ENCODE measurements at places on chromosomes 5 and 9.

GRCh38 chr9:7467186-7467585 is 332.4 kb downstream of the DMAC1 start:
- DNase-seq = no peak

- DNase-seq = no peak
These were observed 347.2 kb downstream of the DMAC1 start for GRCh38 chr9:7452378-7452777.

DNA sequence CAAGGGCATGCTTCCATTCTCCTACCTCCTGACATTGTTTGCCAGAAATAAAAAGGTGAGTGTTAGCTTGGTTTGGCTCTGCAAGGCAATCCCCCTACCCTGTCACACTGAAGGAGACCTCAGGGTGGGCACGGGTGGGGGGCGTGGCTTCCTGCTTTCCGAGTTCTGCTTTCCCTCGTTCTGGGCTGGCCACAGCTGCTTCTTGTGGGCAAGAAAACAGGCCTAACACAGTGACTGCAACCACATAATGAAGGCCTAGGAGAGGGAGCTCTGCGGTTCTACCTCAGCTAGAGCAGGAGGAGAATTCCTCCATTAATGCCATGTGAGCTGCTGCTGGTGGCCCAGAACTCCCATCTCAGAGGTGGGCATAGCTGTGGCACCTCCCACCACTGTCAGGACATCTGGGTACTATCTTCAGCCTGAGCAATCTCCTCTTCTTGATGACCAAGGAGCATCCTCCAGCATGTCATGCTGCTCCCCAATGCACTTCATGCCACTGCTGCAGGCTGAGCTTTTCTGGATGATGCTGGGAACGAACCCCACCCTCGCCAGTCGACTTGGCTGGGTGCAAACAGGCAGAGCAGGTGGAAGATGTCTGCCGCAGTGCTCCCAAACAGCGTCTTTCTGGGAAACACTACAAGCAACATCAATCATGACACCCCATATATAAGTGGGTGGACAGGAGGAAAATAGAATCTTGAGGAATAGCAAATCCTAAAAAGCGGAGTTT is 139.5 kb upstream of the RAPGEF1 start:
- DNase-seq = no peak

GRCh38 chr5:65394087-65394486 is 87.6 kb downstream of the ADAMTS6 start:
- DNase-seq = peak; percentile 20

- no peak for DNase-seq
These were observed 214.4 kb upstream of the RORB start for GRCh38 chr9:74282526-74283253.

- DNase-seq = no peak
These were observed 338.5 kb downstream of the PLK2 start for GRCh38 chr5:58121391-58121790.

- peak; percentile 97 for DNase-seq
These were observed 125.3 kb upstream of the ABCA1 start for GRCh38 chr9:105053209-105053652.

- DNase-seq = no peak
These were observed 11.2 kb downstream of the ITGA1 start for GRCh38 chr5:52798938-52799337.

DNA sequence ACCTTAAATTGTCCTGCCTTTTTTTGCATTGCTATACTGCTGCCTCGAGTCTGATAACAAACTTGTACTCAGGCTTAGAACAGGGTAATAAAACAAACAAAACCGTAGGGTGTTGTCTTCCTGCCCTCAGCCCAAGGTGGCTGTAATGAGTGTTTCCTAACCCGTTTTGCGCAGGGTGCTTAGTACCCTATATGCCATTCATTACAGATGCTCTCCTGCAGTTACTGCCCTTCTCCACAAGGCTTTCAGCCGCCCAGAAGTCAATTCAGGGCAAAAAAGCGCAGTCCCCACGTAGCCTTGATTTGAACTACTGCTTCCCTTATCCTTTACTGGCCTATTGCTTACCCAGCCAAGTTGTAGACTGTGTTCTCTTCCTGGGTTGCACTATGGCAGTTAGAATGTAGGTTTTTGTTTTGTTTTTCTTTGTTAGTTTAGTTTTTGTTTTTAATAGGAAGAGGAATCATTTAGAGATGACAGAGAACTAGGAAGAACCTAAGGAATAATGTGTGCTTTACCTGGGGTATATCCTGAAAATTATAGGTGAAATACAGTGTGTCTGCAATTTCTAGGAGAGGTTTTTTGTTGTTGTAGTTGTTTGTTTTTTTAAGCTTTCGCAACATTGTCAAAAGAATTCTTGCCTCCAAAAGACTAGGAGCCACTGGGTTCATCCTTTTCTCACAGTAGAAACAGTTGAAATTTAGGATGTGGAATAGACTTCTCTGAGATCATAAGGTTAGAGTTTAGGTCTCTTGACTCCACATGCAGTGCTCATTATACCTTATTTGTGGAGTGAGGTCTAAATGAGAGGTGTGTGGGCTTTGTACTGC is 1.3 kb downstream of the HMGXB3 start:
- peak; percentile 64 for DNase-seq

DNA sequence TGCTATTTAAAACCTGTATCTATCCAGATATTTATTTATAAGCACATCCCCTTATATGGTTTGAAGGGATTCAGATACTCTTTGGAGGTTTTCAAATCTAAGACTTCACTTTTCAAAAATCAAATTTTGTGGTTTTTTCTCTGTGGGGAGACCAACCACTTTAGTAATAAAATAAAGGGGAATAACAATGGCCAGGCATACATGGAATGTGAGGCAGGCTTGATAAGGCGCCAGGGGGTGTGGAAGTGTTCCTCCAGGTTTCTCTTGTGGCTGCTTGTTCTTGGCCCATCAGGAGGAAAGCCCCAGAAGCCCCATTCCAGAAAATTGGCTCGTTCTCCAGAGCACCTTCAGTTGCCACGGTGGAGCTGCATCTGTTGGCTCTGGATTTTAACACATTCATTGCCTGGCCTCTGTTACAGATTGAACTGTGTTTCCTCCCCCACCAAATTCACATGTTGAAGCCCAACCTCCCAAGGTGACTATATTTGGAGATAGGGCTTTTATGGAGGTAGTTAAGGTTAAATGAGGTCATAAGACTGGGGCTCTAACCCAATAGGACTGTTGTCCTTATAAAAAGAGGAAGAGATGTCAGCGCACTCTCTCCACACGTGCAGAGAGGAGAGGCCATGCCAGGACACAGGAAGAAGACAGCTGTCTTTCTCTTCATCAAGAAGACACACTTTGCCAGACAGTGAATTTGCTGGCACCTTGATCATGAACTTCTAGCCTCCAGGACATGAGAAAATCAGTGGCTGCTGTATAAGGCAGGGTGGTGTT is 195.9 kb downstream of the TMEM38B start:
- DNase-seq = no peak

- no peak for DNase-seq
These were observed 53.2 kb downstream of the TTC39B start for GRCh38 chr9:15253786-15254185.

- DNase-seq = no peak
These were observed 37.4 kb upstream of the SLC44A1 start for GRCh38 chr9:105206821-105207699.

GRCh38 chr5:150196514-150196913 is 6.7 kb downstream of the SLC6A7 start:
- no peak for DNase-seq

DNA sequence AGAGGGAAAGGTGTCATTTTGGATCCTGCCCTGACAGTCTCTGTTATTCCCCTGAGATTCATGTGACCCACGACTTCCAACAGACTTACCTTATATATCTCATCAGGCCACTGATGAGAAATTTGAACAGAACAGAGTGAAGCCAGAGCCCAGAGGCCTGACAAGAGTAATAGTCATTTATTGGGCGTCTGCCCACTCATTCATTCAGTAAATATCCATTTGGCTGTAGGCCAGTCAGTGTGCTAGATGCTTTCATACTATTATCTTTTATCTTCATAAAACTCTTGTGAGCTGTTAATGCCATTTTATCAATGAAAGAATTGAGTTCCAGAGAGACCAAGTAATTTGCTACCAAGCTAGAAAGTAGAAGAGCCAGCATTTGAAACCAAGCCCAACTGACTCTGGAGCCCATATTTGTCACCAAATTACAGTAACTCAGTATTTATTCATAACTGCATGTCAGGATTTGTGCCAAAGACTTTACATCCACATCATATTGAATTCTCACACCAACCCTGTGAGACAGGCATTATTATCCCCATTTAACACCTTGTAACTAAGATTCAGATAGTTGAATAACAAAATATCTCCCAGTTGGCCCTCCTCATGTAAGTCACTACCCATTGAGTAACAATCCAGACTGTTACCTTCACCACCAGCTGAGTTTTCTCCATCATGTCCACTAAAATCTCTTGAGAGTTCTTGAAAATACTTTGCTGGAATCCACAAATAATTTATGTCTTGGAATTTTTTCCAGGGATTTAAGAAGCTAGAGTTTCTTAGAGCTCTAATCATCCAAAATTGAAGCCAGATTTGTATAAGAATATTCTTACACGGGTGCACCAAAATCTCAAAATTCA is 2.5 kb downstream of the PTPDC1 start:
- no peak for DNase-seq

GRCh38 chr5:149917073-149917676 is 27.4 kb downstream of the PDE6A start:
- no peak for DNase-seq

DNA sequence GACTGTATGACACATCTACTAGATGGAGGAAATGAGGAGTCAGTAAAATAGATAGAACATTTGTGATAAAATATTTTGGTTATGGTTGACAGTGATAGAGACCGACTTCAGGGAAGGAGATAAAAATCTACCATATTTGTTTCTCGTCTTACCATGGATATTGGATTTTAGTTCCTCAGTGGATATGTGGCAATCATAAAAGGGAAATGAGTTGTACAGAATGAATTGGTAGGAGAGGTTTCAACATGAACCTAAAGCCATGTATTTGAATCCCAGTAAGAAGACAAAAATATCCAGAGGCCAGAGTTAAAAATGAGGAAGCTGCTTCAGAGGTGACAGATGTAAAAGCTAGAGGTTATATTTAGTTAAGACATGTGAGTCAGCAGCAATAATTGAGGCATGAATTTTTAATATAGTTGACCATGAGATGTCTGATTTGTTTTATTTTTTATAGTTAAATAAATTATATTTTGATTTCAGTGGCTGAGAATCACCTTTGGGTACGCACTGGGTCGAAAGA is 480.4 kb upstream of the TUSC1 start:
- DNase-seq = no peak

DNA sequence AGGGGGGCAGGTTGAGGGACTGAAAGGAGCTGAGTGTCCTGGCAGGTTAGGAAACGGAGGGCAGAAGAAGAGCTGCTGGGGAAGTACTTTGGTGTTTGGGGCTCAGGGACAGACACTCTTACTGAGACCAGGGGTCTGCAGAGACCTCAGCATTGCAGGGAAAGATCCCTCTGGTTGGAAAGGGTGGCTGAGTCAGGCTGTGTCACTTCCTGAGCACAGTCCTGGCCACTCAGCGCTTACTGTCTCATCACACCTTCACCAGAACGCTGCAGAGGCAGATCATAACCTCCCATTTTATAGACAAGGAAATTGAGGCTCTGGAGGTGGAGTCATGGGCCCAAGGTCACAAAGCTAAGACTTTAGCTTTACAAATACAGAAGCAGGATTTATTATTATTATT is 54.3 kb downstream of the LMX1B start:
- DNase-seq = no peak

DNA sequence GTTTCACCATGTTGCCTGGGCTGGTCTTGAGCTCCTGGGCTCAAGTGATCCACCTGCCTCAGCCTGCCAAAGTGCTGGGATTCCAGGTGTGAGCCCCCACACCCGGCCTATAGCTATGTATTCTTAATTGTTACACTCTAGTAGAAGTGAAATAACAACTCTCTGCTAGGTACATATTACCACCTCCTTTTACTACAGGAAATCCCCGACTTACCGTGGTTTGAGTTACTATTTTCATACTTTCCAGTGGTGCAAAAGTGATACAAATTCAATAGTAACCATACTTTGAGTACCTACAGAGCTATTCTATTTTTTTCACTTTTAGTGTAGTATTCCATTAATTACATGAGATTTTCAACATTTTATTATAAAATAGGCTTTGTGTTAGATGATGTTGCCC is 719 bp downstream of the ARL14EPL start:
- no peak for DNase-seq

- no peak for DNase-seq
These were observed 41.8 kb downstream of the MUSK start for GRCh38 chr9:110710420-110710819.

DNA sequence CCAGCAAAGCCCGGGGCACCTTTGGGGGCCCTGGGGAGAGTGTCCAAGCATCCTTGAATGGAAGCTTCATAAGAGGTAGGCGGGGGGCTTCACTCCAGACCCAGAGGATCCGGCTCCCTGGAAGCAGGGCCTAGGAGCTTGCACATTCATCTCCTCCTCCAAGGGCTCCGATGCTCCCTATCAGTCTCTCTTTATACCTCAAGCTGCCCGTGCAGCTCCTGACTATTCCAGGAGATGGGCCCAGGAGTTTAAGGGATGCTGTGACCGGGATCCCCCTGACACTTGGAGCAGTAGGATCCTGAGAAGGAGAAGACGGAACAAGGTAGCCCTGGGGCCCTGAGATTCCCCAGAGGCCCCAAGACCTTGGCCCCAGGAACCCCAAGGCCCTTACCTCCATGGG is 25.9 kb downstream of the CSF1R start:
- no peak for DNase-seq

DNA sequence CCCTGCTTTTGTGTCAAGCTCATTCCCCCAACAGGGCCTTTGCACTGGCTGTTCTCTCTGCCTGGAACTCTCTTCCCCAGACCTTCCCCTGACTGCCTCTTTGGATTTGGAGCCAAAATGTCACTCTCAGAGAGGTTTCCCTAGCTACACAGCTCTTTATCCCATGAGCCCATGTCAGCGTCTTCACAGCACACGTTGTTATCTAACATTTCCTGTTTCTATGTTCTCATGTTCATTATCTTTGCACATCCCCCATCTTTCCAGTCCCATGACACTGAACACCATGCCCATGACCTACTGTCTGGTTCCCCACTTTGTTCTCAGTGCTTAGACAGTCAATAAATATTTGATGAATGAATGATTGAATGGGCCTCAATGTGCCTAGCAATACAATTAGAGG is 26.3 kb upstream of the ARSI start:
- no peak for DNase-seq

- no peak for DNase-seq
These were observed 82.2 kb upstream of the BRINP1 start for GRCh38 chr9:119451426-119451825.

- DNase-seq = no peak
These were observed 755.7 kb downstream of the TLR4 start for GRCh38 chr9:118459913-118460312.

DNA sequence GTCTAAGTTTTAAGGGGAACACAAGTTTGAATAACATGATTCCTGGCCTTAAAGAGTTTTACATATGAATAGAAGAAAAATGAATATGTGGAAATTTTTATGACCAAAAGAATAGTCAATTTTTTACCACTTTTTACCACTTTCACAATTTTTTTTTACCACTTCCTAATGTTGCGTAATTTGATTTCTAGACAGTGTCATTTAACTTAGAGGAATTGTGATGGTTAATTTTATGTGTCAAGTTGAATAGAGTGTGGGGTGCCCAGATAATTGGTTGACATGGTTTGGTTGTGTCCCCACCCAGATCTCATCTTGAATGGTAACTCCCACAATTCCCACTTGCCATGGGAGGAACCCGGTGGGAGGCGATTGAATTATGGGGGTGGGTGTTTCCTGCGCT is 416.6 kb downstream of the KIF4B start:
- no peak for DNase-seq

All from RCC 7860 (cell line).